ENCODE measurements at places on chromosomes 12 and 14.

DNA sequence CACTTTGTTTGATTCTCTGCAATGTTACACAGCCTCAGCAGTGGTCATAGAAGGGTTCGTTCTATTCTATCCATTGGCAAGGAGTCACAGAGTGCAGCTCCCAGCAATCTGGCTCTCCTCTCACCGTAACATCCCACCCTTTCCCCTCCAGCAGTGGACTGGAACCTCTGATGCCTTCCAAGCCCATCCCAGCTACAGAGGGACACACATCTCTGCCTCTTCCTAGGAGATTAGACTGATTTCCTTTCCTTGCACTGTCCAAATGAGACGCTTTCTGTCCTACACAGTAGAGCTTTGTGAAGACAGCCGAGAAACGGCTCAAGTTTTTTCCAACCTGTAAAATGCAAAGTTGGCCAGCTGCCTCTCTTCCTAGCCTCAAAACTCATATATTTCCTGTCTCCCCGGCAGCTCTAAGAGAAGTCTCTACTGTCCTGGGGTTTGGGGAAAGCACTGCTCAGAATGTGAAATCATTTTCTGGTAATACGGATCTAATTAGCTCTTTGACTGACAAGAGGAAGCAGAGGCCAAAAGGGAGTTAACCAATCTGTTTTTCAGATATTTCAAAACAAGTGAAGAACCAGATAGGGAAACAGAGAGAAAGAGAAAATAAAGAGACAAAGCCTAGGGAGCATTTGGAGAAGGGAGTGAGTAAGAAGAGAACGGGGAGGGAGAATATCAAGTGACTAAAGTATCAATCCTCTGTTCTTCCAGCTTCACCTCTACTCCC lies 516 bp downstream of the NINJ2 start:
- H3K4me1 ChIP-seq = peaks cover 28% of the 10 kb centered on the region
- no peaks in the 10 kb centered on the region for H3K36me3 ChIP-seq
- peaks cover 4% of the 10 kb centered on the region for H3K27me3 ChIP-seq

GRCh38 chr12:68227356-68227755 lies 1.7 kb upstream of the IL26 start:
- H3K36me3 ChIP-seq = no peaks in the 10 kb centered on the region
- no peak for DNase-seq
- no peak overlapping the region for H3K27ac ChIP-seq
- no peak overlapping the region for H3K4me3 ChIP-seq
- H3K27me3 ChIP-seq = no peaks in the 10 kb centered on the region
- H3K4me1 ChIP-seq = peaks cover 6% of the 10 kb centered on the region

DNA sequence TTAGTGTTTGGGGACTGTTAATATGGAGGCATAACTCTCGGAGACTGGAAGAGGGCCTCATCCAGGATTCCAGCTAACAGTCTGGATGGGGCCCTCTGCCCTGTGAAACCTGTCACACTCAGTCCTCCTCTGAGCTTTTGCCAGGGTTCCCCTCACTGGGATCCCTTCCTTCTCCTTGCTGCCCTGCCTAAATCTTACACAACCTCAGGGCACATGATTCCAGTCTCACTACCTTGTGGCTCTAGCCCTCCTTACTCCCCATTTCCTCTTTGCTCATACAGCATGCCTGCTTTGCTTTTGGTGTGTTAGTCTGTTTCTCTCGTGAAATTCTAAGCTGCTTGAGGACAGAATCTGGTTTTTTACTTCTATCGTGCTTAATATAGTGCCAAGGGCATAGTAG lies 942 bp upstream of the GSG1 start:
- H3K27ac ChIP-seq = no peak overlapping the region
- H3K27me3 ChIP-seq = no peaks in the 10 kb centered on the region
- H3K36me3 ChIP-seq = no peaks in the 10 kb centered on the region
- H3K4me1 ChIP-seq = peaks cover 43% of the 10 kb centered on the region

DNA sequence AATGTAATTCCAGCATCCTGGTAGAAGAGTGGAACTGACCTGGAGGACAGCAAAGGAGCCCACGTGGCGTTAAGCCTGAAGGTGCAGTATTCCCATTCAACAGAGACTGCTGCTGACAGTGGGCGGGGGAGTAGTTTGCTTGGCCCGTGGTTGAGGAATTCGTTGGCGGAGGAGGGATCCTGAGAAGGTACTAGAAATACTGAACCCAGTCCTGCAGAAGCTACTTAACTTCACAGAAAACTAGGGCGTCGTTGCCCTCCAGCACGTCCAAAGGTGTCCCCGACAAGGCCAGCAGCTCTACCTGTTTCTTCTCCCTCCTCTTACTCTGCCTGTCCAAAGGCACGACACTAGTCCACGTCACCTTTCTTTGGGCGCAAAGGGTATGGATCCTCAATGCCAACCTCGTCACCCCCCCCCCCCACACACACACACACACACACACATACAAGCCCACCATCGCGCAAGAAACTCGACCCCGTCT lies 303 bp downstream of the PUS7L start:
- no peaks in the 10 kb centered on the region for H3K27me3 ChIP-seq
- H3K4me1 ChIP-seq = peaks cover 63% of the 10 kb centered on the region
- H3K27ac ChIP-seq = peak overlapping the region; percentile 99
- DNase-seq = no peak

GRCh38 chr12:99110212-99110611 lies 465.1 kb downstream of the APAF1 start:
- H3K27ac ChIP-seq = no peak overlapping the region
- H3K36me3 ChIP-seq = no peaks in the 10 kb centered on the region
- DNase-seq = no peak
- no peaks in the 10 kb centered on the region for H3K27me3 ChIP-seq
- no peak overlapping the region for H3K4me3 ChIP-seq

DNA sequence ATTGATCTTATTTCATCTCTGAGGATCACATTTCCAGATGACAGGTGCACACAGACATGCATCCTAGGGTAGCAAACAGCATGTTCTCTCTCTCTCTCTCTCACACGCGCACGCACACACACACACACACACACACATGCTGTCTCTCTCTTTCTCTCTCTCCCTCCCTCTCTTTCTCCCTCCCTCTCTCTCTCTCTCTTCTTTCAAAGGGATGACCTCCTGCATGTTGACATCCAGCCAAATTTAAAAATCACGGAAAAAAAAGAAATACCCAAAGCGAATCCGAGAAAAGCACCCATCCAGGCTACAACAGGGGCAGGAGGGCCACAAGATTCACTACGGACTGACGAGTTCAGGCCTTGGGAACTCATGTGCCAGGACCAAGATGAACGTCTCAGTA lies 2.3 kb downstream of the KSR2 start:
- no peak for DNase-seq
- peaks cover 44% of the 10 kb centered on the region for H3K27me3 ChIP-seq
- peaks cover 4% of the 10 kb centered on the region for H3K36me3 ChIP-seq
- peaks cover 9% of the 10 kb centered on the region for H3K4me1 ChIP-seq

- no peak for DNase-seq
- no peaks in the 10 kb centered on the region for H3K4me1 ChIP-seq
- H3K27ac ChIP-seq = no peak overlapping the region
- no peaks in the 10 kb centered on the region for H3K36me3 ChIP-seq
- peaks cover 3% of the 10 kb centered on the region for H3K27me3 ChIP-seq
- H3K4me3 ChIP-seq = no peak overlapping the region
Observed at GRCh38 chr14:32559590-32559989, 230.5 kb downstream of the AKAP6 start.
